ENCODE measurements at places on chromosomes 7 and 10.

GRCh38 chr10:78770167-78771090, 298.3 kb upstream of the ZMIZ1 start:
- no peak for ATAC-seq

DNA sequence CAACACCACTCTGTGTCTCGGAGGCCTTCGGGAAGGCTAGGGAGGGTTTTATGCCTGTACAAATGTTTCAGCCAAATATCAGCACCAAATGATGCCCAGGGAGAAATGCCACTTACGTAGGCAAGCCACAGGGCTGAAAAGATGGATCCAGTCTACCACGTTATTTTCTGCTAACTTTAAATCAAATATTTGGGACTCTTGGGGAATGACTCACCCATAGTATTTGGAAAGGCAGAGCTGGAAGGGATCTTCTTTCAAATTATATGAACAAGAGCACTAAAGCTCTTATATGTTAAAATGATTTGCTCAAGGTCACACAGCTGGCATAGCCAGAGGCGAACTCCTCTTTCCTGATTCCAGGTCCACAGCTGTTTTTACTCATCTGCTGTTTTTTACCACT, 591.4 kb downstream of the SORCS1 start:
- no peak for ATAC-seq

DNA sequence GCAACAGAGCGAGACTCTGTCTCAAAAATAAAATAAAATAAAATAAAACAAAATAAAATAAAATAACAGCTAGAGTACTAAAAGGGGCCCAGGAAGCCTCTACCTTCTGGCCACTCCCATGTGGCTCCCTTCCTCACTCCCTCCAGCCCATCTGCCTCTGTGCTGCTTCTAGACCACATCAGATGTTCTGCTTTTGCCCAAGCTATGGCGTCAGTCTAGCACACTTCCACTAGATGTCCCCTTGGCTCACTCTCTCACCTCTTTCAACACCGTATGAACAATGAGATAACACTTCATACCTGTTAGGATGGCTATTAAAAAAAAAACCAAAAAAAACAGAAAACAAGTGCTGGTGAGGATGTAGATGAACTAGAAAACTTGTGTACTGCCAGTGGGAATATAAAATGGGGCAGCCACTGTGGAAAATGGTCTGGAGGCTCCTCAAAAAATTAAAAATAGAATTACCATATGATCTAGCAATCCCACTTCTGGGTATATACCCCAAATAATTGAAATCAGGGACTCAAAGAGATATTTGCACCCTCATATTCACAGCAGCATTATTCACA, 132.3 kb downstream of the ARHGAP22 start:
- ATAC-seq = no peak

- ATAC-seq = no peak
These were observed 108.7 kb downstream of the DNAJC1 start for GRCh38 chr10:21894648-21895342.

- ATAC-seq = peak; percentile 31
These were observed 17.6 kb downstream of the CDC123 start for GRCh38 chr10:12213621-12214020.

- ATAC-seq = no peak
These were observed 692.8 kb upstream of the LRRN3 start for GRCh38 chr7:110397927-110398660.

DNA sequence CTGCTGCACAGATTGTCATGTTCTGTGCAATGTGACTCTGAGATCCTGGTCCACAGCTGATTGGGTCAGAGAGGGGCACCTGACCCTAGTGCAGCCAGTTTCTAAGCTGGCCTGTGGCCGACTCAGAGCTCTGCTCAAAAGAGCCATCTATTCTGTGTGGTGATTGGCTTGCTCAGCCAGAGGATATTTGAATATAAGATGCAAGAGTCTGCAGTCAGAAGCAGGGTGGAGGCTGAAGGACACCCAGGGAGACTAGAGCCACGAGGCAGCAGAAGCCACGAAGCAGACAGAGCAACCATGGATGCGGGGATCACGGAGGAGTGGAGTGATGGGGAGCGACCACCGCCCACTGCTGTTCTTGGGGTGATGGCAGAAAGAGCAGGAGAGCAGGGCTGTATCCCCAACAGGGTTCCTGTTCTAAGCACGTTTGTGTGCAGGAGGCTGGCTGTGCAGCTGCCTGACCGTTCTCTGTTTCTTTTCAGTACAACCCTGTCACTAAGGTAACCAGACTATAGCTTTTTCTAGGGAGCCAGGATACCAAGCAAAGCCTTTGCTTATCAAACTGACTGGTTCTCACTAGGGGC, 19.5 kb upstream of the RHEB start:
- ATAC-seq = peak; percentile 91

DNA sequence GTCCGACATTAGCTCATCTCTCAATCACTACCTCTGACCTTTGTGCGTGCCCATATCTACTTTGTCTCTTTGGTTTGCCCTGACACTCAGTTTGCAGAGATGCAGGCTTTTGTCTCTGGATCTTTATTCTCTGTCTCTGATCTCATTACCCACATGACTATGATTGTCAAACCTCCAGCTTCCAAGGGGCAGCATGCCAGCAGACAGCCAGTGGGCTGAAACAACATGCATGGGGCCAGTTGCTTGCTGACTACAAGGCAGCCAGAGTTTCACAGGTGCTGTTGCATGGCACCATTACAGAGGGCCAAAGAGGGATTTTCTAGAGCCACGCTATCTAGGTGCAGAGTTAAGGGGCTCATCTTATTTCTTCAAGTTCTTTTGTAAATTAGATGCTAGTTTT, 146.2 kb downstream of the SPAG6 start:
- no peak for ATAC-seq

GRCh38 chr7:155524018-155524556, 22.3 kb downstream of the CNPY1 start:
- ATAC-seq = no peak

DNA sequence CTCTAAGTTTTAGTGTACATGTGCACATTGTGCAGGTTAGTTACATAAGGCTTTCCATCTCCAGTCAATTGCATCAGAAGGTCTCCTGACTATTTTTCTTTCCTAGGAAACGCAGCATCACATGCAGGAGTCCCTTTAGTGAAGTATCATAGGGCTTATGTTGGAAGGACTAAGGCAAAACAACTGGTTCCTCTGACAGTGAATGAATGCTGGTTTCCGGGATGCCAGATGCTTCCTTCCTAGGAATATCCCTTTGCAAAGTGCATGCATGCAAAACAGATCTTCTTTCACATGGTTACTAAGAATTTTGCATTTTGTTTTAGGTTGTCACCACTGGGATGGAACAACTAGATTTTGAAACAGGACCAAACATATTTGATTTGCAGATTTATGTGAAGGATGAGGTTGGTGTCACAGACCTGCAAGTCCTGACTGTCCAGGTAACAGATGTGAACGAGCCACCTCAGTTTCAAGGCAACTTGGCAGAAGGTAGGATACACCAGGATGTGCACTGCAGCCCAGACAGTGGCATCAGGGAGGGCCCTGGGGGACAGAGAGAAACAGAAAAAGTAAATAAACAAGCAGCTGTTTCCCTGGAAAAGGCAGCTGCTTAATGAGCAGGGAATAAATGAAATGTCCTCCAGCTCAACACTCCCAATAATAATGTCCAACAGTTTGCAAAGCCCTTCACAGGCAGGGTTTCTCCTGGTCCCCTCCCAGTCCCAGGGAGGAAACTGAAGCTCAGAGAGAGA, 17.8 kb downstream of the CDHR3 start:
- no peak for ATAC-seq

DNA sequence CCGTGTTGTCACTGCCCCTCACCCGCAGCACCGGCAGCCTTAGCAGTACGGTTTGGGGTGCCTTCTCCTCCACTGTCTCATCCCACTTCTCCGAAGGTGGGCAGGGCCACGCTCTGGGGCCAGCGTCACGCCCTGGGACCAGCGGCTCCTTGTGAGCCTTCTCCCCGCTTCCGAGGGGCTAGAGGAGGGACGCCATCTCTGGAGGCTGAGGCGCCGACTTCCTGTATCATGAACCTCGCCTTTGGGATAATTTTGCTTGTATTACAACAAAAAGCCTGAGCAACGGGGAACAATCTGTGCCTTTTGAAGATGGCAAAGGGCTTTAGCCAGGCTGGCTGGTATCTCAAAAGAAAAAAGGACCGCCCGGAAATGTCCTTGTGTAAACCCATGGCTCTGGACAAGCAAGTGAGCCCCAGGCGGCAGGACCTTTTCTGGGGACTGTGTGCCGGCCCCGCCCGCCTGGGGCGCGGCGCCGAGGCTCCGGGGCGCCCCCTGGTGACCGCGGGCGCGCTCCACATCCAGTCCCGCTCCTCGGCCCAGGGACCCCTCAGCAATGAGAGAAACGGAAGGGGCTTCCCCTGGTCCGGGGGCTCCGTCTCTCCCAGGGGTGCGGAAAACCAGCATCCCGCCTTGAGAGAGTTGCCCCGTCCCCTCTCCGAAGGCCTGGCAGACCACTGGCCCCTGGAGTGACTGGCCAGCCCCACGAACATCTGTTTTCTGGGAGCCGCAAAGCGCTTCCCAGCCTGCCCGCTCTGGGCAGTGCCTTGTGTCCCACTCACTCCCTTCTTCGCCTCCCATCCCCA, 3.8 kb downstream of the DEPP1 start:
- peak; percentile 87 for ATAC-seq

GRCh38 chr10:110535958-110536891, 31.3 kb upstream of the SMC3 start:
- ATAC-seq = peak; percentile 83

DNA sequence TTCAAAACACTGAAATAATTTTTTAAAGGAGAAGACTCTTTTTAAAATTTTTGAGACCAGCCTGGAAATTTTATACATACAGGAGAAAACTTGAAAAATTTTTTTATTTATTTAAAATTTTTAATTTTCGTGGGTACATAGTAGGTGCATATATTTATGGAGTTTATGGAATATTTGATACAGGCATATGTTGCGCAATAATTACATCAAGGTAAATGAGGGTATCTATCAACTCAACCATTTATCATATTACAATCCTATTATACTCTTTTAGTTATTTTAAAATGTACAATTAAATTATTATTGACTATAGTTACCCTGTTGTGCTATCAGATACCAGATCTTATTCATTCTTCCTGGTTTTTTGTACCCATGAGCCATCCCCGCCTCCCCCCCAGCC, 75.1 kb downstream of the AHCYL2 start:
- ATAC-seq = no peak

DNA sequence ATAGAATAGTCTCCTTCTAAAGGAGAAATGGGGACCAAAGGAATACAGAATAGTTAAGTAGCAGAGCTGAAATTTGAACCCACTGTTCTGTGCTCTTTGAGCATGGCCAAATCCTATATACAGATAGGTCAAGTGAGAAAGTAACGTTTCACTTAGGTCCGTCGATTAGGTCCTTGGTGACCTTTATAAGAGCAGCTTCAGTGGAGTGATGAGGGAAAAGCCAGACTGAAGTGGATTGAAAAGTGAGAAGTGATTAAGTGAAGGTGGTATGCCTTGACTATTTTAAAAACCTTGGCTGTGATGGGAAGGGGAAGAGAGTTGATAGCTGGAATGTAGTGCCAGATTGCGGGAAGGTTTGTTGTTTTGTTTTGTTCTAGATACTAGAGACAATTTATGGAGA, 10.6 kb upstream of the LSMEM1 start:
- ATAC-seq = no peak

GRCh38 chr10:27192284-27192683, 37.1 kb downstream of the MASTL start:
- ATAC-seq = peak; percentile 99

DNA sequence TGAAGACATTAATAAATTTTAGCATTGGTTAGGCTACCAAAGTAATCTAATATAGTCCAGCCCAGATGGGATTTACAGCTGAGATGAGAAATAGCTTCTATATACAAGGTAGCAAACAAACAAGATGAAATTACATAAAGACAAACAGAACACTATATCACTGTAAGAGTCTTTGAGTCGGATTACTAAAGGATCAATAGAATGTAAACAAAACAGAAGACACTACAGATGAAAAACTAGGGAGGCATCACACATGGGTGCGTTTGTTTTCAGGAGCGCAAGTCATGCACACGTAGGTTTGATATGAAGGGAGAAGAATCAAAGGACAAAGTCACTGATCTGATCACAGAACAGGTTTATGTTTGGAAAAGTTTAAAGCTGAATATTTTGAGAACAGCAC, 26.5 kb downstream of the MPP7 start:
- ATAC-seq = no peak

- ATAC-seq = no peak
These were observed 74.1 kb upstream of the PRKG1 start for GRCh38 chr10:51000164-51000563.

- ATAC-seq = no peak
These were observed 110.8 kb downstream of the REEP3 start for GRCh38 chr10:63631991-63632390.

GRCh38 chr7:119482209-119482608, 790.8 kb upstream of the KCND2 start:
- ATAC-seq = peak; percentile 99

DNA sequence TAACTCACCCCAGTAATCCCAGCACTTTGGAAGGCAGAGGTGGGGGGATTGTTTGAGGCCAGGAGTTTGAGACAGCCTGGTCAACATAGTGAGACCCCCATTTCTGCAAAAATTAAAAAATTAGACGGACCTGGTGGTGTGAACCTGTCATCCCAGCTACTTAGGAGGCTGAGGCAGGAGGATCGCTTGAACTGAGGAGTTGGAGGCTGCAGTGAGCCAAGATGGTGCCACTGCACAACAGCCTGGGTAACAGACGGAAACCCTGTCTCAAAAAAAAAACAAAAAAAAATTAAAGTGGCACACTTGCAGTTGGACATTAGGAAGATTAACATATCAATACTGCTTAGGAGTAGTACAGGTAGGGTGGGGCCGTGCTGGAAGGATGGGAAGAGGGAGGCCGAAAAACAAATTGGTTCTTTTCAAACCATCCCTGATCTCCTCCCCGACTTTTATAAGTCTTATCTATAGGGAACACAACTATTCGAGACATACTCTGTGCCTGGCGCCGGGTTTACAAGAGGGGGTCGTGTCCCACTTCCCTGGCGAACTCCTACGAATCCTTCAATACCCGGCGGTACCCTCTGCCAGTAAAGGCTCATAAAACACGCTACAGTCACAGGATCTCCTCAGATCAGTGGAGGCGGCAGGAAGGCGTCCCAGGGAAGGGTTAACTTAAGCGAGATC, 628 bp downstream of the TAF6 start:
- ATAC-seq = no peak

GRCh38 chr7:2405601-2406345, 2.4 kb downstream of the CHST12 start:
- no peak for ATAC-seq

DNA sequence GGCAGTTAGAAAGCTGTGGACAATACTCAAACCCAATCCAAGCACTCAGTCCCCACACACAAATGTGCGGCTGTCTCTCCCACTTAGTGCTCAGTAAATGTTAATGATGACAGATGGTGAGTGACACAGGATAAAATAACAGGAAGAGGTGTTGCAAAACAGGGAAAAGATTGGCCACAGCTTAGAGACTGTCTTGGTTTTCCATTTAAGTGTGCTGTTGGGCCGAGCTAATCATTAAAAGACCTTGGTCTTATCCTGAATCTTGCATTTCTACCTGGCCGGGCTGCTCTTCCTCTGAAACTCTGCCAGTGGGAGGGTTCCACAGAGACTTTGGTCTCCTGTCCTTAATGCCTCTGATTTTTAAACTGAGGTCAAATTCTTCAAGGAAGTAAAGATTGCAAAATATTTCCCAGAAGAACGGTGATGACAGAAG, 113.1 kb upstream of the RNF32 start:
- ATAC-seq = no peak
